NCI-H1417 treated with DMSO at 0.1 percent for 48 hours (cell line): ENCODE measurements at places on chromosomes 6 and 20.
A peak's percentile ranks its signal among the peaks of the same experiment; 100 is the strongest.

GRCh38 chr20:41572010-41572572, 46.1 kb downstream of the CHD6 start:
- DNase-seq, result no peak

DNA sequence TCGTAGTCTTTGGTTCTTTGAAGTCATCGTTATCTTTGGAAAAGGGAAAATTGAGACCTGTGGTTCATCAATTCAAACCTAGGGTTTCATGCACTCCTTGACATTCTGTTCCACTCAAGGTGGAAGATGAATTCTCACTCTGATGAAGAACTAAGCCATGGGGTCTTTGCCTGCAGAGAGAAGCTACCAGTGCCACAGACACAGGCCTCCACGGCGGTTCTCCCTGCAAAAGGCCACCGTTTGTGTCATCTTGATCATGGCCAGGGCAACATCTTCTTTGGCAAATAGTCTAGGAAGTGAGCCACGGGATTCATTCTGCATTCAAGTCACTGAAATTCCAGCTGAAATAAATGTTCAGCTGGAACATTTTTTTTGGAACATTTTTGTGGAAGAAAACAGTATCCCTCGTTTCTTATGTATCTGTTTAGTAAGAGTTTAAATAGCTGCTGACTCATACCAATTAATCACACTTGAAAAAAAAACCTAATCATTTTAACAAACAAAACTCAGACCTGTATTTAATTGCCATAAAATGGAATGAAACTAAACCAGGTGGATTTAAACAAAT, 206.0 kb upstream of the FOXQ1 start:
- no peak for DNase-seq

DNA sequence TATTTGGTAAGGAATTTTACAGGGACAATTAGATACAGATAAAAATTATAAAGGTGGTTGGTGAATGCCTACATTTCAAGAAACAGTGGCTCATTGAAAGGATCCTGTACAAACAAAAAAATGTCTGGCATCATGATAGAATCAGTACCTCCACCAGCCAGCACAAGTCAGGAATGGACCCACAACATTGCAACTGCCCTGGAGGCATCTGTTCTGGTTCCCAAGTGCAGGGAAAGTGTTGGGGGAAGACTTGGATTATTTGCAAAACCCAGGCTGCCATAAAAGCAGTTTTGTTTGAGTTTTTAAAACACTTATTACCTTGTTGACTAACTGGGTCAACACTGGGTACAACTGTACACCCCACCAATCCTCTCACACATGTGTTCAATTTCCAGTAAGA, 24.3 kb downstream of the ARHGAP40 start:
- DNase-seq, result no peak

DNA sequence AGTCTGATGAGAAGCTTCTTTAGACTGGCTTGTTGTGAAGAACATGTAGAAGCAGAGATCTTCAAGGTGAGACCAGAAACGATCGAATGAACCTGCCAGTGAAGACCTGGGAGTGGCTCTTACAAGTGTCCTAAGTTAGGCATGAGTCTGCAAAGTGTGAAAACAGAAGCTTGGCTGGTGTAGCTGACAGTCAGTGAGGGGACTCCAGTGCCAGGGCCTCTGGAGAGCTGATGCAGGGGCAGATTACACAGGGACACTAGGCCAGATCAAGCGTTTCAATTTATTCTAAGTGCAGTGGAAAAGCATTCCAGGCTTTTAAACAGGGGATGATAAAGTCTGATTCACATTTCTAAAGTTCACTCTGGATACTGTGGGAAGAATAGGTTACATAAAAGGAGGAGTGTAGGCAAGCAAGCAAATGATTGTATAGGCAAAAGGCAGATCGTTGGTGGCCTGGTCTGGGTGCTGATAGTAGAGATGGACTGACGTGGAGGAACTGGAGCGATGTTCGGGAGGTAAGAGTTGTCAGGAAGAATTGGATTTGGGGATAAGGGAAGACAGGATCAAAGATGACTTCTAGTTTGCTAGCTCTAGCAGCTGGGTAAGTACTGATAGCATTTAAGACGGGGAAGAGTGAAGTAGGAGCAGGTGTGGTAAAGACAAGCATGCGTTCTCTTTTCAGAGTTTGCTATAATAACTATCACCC, 133.5 kb downstream of the MAN1A1 start:
- DNase-seq, result no peak

DNA sequence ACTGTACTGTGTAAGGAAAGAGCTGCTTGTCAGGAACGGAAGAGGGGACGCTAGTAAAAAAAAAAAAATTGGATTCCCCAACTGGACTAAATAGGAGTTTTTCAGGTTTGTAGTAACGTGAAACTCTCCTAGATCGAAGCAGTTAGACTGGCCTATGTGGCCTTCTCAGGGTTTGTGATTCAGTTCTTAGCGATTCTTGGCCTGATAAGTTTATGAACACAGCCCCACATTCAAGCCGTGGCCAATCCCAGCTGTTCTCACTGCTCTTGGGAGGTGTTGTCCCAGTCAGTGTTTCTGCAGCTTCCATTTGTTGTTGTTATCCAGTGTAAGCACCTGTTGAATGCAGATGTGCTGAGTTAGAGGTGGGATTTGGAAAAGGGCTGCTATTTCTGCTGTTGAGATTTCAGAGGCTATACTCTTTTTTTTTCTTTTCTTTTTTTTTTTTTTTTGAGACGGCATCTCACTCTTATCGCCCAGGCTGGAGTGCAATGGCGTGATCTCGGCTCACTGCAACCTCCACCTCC, 29.7 kb downstream of the TAF8 start:
- DNase-seq, result no peak

DNA sequence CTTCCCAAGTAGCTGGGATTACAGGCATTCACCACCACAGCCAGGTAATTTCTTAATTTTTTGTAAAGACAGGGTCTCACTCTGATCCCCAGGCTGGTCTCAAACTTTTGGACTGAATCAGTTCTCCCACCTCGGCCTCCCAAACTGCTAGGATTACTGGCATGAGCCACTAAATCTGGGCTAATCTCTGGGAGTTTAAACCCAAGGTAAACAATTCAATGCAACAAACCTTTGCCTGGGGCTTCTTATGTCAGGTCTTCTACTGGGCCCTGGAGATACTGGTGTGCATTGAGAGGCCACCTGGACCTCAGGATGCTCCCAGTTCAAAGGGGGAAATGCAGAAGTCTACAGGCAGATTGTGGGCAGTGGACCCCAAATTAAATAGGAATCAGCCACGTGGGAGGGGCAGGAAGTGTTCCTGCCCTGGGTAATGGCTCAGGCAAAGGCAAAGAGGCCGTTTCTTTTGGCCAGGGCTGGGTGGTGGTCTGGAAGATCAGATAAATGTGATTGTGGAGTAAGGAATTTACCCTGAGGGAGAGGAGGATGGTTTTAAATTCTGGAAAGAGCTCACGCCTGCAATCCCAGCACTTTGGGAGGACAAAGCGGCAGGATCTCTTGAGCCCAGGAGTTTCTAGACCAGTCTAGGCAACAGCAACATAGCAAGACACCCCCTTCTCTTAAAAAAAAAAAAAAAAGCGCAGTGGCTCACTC, 1.3 kb upstream of the MYBL2 start:
- DNase-seq, result no peak

- no peak for DNase-seq
These were observed 86.1 kb downstream of the MAP7 start for GRCh38 chr6:136464148-136464547.

DNA sequence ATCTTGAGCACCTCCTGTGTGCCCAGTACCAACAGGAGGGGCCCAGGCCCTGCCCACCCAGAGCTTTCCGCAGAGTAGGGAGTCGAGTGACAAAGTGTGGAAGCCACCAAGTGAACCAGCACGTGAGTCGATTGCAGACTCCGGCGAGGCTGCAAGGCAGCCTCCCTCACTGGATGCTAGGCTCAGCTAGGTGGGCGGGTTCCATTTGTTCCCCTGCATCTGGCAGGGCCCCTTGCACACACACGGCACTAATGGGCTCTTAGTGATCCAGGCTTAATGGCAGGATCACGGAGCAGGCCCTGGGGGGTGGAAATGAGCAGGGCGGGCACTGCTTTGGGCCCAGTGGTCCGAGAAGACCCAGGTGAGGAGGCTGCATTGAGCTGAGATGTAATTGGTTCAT, 140.4 kb downstream of the PHACTR3 start:
- no peak for DNase-seq

- peak; percentile 56 for DNase-seq
These were observed 39.0 kb upstream of the BEND3 start for GRCh38 chr6:107154131-107154800.

- no peak for DNase-seq
These were observed 169.7 kb upstream of the TNFAIP3 start for GRCh38 chr6:137697267-137697938.

DNA sequence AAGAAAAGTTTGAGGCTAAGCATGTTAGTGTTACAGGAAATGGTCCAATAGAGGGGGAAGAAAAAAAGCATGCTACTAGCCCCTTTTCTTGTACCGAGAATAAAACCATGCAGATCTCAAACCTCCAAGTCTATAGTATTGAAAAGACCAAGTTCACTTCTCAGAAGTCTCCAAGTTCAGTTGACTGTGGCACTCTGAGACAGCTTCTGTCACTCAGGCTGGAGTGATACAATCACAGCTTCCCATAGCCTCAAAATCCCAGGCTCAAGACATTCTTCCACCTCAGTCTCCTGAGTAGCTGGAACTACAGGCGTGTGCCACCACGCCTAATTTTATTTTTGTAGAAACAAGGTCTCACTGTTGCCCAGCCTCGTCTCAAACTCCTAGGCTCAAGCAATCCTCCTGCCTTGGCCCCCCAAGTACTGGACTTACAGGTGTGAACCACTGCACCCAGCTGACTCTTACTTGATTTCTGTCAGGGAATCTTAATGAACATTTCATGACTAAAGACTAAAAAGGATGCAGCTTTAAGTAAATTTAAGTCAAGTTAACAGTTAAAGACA, 16.2 kb downstream of the C6orf62 start:
- no peak for DNase-seq

- no peak for DNase-seq
These were observed 32.6 kb downstream of the MRPL14 start for GRCh38 chr6:44094403-44095242.

DNA sequence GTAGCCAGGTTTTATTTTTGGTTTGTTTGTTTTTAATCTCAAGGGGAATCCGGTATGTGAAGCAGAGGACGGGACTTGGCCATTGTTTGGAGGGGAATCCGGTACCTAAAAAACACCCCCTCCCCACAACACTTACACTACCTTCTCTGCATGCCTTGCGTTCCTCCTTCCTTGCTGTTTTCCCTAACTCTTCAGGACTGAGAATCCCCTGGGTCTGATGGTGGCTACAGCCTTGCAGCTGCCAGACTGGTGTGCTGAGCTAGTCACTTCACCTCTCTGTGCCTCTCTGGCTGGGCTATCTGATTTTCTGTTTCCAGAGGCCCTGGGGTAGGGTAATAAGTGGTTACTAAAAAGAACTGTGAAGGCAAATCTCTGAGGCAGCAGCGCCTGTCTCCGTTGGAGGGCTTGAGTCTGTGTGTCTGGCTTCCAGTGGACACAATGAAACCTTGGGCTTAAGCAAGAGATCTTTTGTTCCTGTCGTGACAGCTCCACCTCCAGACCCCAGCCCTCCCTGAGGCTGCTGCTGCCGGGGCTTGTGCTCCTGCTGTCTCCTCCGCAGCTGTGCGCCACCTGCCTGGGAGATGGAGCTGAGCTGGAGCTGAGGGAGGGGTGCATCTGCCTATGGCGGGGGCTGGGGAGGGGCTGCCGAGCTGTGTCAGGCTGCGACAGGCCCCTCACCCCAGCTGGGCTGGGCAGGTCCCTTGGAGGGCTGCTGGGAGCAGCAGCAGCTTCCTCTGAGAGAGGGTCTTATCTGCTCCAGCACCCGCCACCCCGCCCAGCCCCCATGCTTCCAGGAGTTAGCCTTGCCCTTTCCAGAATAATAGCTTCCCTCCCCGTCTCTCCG, 65.8 kb upstream of the CCDC167 start:
- DNase-seq, result peak; percentile 42

DNA sequence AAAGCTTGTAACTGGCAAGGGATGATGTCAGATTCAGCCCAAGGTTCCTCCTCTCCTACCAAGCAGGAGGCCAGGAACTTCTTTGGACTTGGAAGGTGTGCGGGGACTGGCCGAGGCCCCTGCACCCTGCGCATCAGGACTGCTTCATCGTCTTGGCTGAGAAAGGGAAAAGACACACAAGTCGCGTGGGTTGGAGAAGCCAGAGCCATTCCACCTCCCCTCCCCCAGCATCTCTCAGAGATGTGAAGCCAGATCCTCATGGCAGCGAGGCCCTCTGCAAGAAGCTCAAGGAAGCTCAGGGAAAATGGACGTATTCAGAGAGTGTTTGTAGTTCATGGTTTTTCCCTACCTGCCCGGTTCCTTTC, 14.4 kb downstream of the TNFAIP3 start:
- no peak for DNase-seq

- no peak for DNase-seq
These were observed 378.8 kb downstream of the QKI start for GRCh38 chr6:163793011-163793983.

DNA sequence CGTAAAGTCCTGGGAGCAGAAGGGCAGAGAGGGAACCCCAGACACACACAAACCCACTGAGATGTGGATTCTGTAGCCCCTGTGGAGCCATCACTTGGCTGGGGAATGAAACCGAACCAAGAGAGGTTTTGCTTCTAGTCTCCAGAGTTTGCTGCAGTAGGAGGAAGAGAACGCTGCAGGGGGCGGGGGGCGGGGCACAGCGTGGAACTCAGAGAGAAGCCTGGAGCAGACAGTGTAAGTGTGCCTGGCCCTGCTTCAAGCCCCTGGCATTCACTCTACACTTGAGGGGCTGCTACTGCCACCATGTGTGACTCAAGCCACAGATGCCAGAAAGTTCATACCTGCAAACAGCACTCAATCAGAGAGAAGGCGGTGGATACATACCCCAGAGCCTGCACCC, 18.9 kb downstream of the GABRR1 start:
- no peak for DNase-seq

GRCh38 chr6:43703512-43704429, 16.2 kb upstream of the MRPS18A start:
- no peak for DNase-seq

- no peak for DNase-seq
These were observed 80.2 kb downstream of the MAP7 start for GRCh38 chr6:136470044-136470443.

- DNase-seq, result peak; percentile 27
These were observed 64.3 kb downstream of the ANKS1A start for GRCh38 chr6:34953061-34954025.

DNA sequence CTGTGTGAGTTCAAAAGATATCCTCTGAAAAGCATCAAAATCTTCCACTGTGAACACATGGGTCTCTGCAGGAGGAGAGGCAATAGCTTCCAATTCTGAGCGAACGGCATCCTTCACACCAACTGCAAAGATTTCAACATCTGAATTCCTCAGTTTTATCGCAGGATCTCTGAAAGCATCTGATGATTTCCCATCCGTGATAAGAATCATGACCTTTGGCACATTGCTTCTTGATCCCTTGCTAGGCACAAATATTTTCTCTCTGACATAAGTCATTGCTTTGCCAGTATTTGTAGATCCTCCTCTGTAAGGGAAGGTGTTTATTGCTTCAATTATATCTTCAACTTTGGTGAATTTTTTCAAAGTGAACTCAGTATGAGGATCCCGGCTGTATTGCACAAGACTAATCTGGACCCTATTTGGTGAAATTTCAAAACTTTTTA, 22.7 kb downstream of the COL12A1 start:
- no peak for DNase-seq

- DNase-seq, result no peak
These were observed 11.2 kb downstream of the TRIM40 start for GRCh38 chr6:30147096-30147495.

- DNase-seq, result no peak
These were observed 19.9 kb upstream of the HFE start for GRCh38 chr6:26067367-26067766.

GRCh38 chr6:140082867-140083297, 708.4 kb upstream of the CITED2 start:
- DNase-seq, result no peak
